ENCODE measurements at places on chromosomes 7 and 10.

- peak; percentile 24 for DNase-seq
Measured at GRCh38 chr7:105652359-105652993, 71.2 kb upstream of the EFCAB10 start.

GRCh38 chr7:110317541-110318265 lies 773.2 kb upstream of the LRRN3 start:
- DNase-seq, result no peak

GRCh38 chr10:62021128-62021665 lies 119.7 kb downstream of the ARID5B start:
- DNase-seq, result no peak

GRCh38 chr7:139094596-139094995 lies 14.9 kb downstream of the ZC3HAV1 start:
- no peak for DNase-seq

- DNase-seq, result no peak
Measured at GRCh38 chr10:48657416-48657815, 27.3 kb upstream of the WDFY4 start.

GRCh38 chr10:42645103-42645502 lies 6.7 kb upstream of the ZNF33B start:
- no peak for DNase-seq

DNA sequence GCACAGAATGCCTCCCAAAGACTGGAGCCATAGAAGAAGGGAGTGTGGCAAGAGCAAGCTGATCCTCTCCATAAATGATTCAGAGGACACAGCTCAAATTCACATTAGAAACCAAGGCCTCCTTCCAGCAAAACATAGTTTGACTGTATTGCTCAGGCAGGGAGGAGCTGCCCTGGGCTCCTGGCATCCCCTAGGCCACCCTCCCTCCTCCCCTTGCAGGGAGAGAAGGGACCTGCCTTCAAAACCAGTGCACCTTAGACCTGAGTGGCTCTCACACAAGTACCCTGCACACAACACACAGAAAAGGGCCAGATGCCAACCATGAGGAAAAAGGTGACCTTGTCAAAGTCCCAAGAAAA lies 64.7 kb downstream of the CREB3L2 start:
- DNase-seq, result peak; percentile 53

DNA sequence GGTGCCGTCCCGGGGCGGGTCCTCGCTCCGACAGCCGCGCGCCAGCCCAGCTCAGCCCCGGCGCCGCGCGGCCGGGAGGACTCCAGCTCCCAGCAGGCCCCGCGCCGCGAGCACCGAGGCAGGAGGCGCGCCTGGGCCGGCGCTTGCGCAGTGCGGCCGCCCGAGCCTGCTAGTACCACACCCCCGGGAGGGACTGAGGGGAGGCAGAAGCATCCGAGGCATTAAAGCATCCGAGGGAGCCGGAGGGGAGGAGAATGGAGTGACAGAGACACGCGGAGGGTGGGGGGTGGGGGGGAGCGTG lies at the start of gene GRK5:
Gene GRK5, plus strand, starts transcription at position 206 of the 301 bp plus-strand sequence. CDS start 347 bp downstream, outside the sequence.
- DNase-seq, result peak; percentile 82

GRCh38 chr10:84801916-84802315 lies 473.5 kb downstream of the CCSER2 start:
- no peak for DNase-seq

- no peak for DNase-seq
Measured at GRCh38 chr7:29239638-29240037, 45.1 kb downstream of the CHN2 start.

- no peak for DNase-seq
Measured at GRCh38 chr10:102963756-102964025, 45.6 kb downstream of the CNNM2 start.

- no peak for DNase-seq
Measured at GRCh38 chr10:50421026-50421719, 169.9 kb upstream of the ASAH2 start.

DNA sequence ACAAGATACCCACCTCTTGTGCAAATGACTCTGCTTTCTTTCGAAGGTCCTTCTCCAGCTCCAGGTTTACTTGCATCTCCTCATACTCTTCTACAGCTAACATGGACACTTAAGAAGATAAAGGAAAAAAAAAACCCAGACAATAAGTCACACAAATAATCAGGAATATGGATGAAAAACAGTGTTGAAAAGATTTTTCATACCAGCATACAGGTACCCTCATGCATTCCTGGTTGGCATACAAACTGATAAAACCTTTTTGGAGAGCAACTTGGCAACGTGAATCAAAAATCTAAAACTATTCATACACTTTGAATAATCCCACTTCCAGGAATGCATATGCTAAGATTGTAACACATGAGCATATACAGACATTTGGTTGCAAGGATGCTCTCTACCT lies 60.1 kb downstream of the SHTN1 start:
- DNase-seq, result no peak

DNA sequence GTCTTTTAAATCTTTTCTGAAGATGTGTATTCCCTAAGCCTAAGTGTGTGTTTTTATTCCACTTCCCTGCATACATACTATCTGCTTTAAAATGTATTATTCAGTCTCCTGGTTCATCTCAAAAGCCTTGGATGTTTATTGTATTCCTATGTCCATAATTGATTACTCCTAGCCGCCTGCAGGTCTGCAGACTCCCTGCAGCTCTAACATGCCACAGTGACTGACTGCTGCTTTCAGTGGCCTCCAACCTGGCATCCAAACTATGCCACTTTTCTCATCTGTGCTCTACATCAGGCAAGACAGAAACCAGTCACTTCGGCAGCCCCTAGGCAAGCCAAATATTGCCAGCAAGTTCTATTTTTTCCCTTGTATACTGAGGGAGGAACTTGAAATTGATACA lies 81.7 kb downstream of the ABCA13 start:
- no peak for DNase-seq

DNA sequence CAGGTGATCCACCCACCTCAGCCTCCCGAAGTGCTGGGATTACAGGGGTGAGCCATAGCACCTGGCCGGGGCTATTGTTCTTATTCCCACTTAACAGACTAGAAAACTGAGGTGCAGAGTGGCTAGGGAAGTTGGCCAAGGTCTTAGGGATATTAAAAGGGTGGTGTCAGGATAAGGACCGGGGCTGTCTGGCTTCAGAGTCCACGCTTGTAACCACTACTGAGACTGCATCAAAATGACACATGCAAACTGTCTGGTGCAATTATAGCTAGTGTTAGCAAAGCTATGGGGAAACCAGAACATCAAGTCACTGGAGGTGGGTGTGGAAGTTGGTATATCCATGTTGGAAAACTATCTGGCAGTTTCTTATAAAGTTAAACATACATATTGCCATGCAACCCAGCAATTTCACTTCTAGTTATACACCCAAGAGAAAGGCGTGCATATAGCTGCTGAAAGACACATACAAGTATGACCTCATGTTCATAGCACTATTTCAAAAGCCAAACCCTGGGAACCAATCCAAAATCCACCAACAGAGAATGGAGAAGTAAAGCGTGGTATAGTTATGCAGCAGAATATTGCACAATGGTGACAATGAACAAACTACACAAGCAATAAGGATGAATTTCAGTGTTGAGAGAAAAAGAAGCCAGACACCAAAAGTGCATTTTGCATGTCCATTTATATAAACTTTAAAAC lies 33.9 kb upstream of the EEPD1 start:
- peak; percentile 98 for DNase-seq

- no peak for DNase-seq
Measured at GRCh38 chr7:17506095-17506494, 207.6 kb downstream of the AHR start.
